SK-N-SH treated with all-trans-retinoic acid at 6 μM for 48 hours (cell line): ENCODE measurements at places on chromosomes 12 and 14.
A peak's percentile ranks its signal among the peaks of the same experiment; 100 is the strongest.

GRCh38 chr12:67535176-67535575 lies 113.4 kb upstream of the DYRK2 start:
- ATAC-seq = no peak

DNA sequence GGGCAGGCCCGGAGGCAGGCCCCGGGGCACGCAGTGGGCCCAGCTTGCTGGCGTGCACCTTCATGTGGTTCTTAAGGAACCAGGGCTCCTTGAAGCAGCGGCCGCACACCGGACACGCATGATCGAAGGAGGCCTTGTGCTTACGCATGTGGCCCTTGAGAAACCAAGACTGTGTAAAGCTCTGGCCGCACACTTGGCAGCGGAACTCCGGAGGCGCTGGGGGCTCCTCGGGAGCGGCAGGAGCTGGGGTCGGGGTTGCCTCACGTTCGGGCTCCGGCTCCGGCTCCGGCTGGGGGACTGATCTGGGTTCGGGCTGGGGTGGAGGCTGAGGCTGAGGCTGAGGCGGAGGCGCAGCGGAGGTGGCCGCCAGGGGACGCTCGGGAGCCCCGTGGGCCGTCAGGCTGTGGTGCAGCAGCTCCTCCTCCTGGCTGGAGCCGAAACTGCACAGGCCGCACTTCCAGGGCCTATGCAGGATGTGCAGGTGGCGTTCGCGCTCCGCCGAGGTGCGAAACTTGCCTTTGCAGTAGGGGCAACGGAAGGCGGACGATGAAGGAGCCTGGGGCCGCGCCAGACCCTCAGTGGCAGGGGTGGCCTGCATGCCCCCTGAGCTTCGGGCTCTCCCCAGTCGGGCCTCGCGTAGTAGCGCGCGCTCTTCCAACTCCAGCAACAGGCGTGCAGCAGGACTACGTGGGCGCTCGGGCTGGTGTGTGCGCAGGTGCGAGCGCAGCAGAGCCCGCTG lies 6.0 kb downstream of the ZNF219 start:
- ATAC-seq = peak; percentile 79

- no peak for ATAC-seq
Observed at GRCh38 chr12:80205960-80206359, 106.6 kb downstream of the OTOGL start.

DNA sequence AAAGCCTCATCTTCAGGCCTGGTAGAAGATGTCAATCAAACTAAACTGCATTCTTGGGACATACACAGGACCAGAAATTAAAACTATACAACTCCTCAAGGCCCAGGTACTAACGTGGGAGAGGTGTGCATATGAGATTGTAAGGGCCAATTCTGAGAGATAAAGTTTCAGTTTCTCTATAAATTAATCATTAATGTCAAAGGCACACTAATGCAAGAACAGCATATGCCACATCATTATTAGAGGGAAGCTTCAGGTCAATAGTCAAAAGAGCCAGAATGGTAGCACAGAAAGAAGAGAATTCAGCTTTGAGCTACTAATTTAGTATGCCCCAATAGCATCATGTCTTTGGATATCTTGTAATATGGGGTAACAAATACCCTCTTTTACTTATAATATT lies 744.9 kb upstream of the MGAT4C start:
- no peak for ATAC-seq

GRCh38 chr14:71228711-71229110 lies 321.5 kb downstream of the PCNX1 start:
- ATAC-seq = no peak

DNA sequence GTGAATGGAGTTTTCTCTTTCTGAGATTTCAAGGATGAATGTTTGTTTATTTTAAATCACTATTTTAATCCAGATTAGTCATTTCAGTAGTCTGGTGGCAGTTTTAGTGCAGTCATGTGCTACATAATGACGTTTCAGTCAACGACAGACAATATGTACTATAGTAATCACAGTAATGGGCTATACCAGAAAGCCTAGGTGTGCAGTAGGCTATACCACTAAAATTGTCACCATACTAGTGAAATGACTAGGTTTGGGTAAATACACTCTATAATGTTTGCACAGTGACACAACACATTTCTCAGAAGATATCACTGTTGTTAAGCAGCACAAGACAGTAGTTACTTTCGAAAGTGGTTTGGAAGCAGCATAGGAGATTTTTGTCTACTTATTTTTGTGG lies 203.1 kb downstream of the ETNK1 start:
- ATAC-seq = no peak

DNA sequence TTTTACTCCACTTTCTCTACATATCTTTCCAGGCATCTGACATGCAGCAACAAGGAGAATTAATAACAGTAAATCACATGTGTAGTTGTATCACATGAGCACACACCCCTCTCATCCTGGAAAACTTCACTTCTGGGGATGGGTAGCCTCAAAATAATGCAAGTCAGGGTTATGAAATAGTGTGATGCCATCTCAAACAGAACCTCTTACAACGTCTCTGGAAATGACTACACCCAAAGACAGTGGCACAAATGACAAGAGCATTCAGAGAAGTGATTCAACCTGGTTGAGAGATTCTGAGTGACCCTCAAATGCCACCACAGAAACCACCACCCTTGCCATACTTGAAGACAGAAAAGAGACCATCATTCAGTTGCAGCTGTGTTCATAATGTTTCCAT lies 2.8 kb downstream of the DIO2 start:
- no peak for ATAC-seq

GRCh38 chr12:7361265-7361664 lies 57.4 kb downstream of the ACSM4 start:
- no peak for ATAC-seq

GRCh38 chr12:12513416-12514006 lies 49.2 kb downstream of the DUSP16 start:
- ATAC-seq = peak; percentile 18; the same call in 1 of the 3 replicates

GRCh38 chr12:129208566-129208965 lies 355.3 kb downstream of the GLT1D1 start:
- no peak for ATAC-seq

GRCh38 chr12:20631711-20632110 lies 63.4 kb upstream of the SLCO1C1 start:
- ATAC-seq = no peak

GRCh38 chr14:80973931-80974641 lies 18.7 kb downstream of the TSHR start:
- no peak for ATAC-seq

- no peak for ATAC-seq
Observed at GRCh38 chr12:86799616-86800015, 543.4 kb upstream of the MGAT4C start.

DNA sequence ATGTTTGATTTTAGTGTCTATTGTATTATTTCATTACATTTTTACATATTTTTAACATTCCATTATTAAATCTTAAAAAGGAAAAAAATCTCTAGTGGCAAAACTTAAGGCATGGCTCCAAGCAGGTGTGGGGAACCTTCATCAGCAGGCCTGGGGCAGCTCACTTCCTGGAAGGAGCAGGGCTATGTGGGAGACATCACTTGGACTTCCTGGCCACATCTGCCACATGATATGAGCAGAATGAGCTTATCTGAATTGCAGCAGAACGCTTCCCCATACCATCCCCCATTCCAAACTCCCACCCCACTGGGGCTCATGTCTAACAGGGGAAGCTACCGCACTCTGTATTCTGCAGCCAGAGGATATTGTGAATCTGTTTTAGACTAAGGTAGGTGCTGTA lies 35.0 kb upstream of the KCNA1 start:
- no peak for ATAC-seq

DNA sequence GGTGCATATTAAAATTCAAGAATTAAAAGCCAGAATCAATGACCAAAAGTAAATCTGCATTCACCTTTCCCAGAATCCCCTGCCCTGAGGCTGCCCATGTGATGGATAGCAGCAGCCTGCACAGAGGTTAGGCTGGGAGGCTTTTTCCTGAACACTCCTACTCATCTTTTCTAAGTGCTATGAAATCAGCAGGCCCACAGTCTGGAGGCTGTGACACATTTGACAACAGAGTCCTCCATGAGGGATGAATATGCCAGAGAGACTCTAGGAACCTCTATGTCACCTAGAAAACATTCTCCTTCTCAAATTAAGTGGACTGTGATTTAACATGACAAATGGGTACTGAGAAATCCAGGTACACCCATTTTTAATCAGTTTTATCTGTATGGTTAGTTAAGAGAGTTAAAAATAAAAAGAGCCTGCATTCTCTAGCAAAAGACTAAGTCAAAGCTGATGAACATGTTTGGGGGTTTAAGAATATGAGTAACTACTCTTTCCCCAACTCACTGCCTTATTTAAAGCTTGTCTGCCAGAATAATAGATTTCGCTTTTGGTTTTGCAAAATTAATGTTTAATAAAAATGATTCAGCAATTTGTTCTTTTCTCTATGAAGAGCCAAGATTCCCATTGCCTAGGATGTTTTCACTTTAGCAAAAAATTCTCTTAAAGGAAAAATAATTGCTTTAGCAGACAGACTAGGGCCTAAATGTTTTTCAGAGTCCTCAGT lies 115.0 kb downstream of the RTN1 start:
- ATAC-seq = no peak

GRCh38 chr12:43816168-43816567 lies 10.1 kb upstream of the TWF1 start:
- no peak for ATAC-seq

DNA sequence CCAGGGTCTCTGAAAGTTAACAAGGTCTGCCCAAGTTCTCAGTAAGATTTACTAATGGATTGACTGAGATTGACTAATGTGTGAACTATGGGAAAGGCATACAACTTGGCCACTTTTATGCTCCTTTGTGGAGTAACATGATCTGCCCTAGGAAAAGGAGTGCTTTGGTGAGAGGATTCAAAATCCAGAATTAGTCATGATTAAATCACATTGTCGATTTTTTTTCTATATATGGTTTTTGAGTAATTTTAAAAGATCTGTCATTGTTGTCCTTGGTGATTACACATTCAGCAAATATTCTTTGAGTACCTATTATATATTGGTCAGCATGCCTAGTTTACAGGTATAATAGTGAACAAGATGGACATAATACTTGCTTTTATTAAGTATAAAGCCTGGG lies 147.7 kb upstream of the SYT10 start:
- no peak for ATAC-seq

GRCh38 chr12:49357103-49357678 lies 10.1 kb upstream of the SPATS2 start:
- ATAC-seq = no peak

GRCh38 chr14:28763751-28764256 lies 2.8 kb upstream of the FOXG1 start:
- ATAC-seq = no peak

DNA sequence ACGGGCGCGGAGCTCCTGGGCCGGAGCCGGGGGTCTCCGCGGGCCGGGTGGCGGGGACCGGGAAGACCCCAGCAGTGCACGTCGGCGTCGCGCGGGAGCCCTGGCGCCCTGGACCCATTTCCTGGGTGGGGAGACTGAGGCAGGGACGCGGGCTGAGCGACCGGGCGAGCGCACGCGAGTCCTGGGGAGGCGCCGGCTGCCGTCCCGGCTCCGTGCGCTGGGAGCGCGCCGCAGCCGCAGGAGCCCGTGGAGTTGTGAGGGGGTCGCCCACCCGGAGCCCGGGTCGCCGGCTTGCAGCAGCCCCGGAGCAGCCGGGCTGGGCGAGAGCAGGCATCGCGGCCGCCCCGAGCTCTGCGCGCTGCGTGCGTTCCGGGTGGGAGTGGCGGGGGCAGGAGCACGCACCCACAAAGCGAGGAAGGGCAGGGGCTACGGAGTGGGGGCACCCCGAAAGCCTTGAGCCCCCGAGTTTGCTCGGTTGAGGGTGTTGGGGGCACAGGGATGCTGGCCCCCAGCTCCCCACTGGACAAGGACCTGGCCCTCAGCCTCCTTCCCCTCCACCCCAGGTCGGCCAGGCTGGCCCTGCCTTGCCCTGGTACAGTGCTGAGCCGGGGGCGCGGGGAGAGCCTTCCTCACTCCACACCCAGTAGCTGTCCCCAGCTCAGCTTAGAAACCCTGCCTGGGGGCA lies 620 bp downstream of the MMP17 start:
- ATAC-seq = peak; percentile 30

- peak; percentile 65 for ATAC-seq
Observed at GRCh38 chr12:18552829-18553228, 185.0 kb downstream of the PLCZ1 start.

DNA sequence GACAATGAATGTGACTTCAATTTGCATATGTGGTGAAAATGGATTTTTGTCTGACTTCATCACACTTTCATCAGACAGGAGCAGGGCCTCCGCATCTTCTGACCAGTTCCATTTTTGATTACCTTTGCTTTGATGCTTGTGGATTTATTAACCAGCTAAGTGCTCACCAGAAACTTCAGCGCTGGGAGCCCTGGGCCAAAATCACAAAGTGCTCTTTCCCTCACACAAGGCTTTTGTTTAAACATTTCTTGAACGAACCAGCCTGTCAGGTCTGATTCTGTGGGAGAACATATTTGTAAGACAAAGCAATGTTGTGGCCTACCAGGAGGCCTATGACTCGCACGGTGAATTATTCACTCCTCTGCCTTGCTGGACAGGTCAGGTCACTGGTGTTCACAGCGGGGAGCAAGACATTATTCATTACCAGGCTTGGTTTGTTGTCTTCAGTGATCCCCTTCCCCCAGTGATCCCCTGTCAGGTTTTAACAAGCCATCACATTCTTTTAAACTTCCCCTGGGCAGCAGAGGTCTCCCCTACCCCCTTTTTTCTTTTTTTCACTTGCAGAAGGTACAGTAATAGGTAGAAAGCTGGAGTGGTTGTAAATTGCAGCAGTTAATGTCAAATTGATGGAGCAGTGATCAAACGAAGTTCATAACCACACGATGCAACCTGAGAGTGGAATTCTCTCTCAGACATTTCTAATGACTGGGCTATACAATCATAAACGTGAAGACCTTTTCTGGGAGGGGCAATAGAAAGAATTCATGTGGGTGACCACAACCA lies 167.5 kb upstream of the PRICKLE1 start:
- ATAC-seq = peak; percentile 68

- no peak for ATAC-seq
Observed at GRCh38 chr14:23439107-23439835, 3.8 kb upstream of the MYH7 start.

GRCh38 chr14:23725980-23726710 lies 90.0 kb downstream of the DHRS2 start:
- no peak for ATAC-seq

DNA sequence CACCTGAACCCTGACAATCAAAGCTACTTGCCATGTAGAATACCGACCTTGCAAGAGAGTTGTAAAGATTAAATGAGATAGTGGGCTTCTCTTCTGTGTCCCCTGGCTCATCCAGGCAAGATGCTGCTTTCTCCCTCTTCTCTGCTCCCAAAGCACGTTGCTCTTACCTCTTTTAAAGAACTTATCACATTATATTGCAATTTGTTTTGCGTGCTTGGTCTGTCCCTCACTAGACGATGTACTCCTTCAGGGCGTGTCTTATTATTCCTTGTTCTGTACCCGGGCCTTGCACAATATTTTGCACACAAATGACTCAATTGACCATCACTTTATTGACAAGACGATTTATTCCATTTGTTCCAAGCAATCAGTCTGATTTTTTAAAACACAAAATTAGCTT lies 3.3 kb downstream of the DCN start:
- no peak for ATAC-seq

DNA sequence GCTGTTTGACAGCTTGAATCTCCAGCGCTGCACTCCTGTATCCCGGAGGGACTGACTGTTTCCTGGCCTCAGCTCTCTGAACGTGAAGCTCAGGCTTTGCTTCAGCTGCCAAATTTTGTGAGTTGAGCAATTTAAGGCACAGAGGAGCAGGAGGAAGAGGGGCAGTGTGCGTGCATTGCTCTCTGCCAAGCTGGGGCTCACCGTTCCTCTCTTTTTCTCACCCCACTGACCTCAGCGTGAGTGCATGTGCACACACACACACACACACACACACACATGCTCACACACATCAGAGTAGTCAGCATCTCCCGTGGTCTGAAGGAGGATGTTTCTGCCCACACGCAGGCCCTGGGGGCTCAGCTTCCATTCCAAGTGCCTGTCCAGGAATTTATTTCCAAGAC lies 27.8 kb upstream of the BDKRB2 start:
- ATAC-seq = no peak

GRCh38 chr14:100246809-100247428 lies 8.0 kb downstream of the YY1 start:
- ATAC-seq = peak; percentile 95
